ENCODE measurements at places on chromosomes 3 and 15.

DNA sequence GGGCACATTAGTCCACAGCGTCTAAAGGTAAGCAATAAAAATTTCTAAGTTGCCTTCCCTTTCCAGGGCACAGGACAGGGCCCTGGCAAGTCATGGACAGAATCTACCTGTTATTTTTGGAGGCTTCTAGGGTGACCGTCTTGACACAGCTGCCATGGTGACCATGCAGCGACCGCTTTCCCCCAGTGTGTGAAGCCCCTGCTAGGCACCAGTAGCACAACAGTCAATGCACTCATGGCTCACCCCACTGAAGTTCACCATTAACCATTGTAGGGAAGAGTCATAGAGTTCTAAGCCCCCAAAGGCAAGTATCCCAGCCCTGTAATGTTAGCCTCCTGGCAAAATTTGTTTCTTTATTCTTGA, 43.8 kb upstream of the SLCO2A1 start:
- no peak for DNase-seq

- no peak for DNase-seq
Measured at GRCh38 chr3:177144922-177145321, 52.4 kb downstream of the TBL1XR1 start.

- no peak for DNase-seq
Measured at GRCh38 chr15:98281130-98281529, 320.6 kb downstream of the ARRDC4 start.

- DNase-seq, result no peak
Measured at GRCh38 chr3:194979173-194979572, 291.8 kb downstream of the XXYLT1 start.

DNA sequence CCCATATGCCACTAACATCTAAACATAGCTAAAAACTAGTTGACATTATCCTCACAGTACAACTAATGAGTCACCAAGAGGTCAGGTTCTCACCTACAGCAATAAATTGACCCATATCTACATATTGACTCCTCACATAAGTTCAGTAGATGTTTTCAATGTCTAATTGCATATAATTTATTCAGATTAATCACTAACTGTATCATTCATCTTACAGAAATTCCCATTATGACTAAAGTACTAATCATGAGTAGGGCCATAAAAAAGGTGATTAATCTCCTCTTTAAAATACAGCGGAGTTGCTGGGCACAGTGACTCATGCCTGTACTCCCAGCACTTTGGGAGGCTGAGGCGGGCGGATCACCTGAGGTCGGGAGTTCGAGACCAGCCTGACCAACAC, 82.4 kb upstream of the ST3GAL6 start:
- DNase-seq, result no peak

GRCh38 chr3:122358703-122359032, 24.4 kb downstream of the MIX23 start:
- no peak for DNase-seq

- no peak for DNase-seq
Measured at GRCh38 chr3:24764236-24764915, 269.7 kb upstream of the THRB start.
